ENCODE measurements at places on chromosomes 1 and 21. TPM values are rescaled to one million over a fixed set of nuclear protein-coding genes. Genes with fewer than 3 reads are reported as not detected.

- peak; percentile 43 for DNase-seq
Measured at GRCh38 chr1:160210561-160210960, 5.4 kb downstream of the PEA15 start.

The C8B gene
- not detected for total RNA-seq

The WDR64 gene
- total RNA-seq = not detected

The CFHR3 gene
- not detected for total RNA-seq

GRCh38 chr1:113211467-113211866 is 138.5 kb downstream of the LRIG2 start:
- DNase-seq = no peak

The FBLIM1 gene
- 100 TPM for total RNA-seq

The NEK7 gene
- total RNA-seq = 215 TPM

The PLEKHA6 gene
- total RNA-seq = 21.6 TPM

DNA sequence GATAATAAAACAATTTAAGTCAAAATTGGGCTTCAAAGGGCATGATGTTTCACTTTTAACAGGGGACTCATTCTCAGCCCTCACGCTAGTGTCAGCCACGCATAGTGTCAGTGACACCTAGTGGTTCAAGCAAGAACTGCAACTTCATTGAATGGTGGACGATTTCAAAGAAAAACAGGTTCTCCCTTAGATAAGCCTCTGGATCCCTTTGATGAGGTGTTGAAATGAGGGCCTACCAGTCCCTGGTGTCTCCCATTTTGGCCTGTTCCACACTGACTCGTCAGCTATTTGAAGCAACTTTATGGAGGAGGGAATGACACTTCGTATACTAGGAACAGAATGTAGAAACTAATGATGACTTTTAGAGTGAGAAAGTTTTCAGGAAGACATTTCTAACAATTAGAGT is 56.2 kb downstream of the FCRL5 start:
- no peak for DNase-seq

GRCh38 chr1:40782371-40782956 is 1.1 kb upstream of the KCNQ4 start:
- peak; percentile 47 for DNase-seq

- DNase-seq = no peak
Measured at GRCh38 chr1:156808186-156809030, 8.2 kb downstream of the SH2D2A start.

DNA sequence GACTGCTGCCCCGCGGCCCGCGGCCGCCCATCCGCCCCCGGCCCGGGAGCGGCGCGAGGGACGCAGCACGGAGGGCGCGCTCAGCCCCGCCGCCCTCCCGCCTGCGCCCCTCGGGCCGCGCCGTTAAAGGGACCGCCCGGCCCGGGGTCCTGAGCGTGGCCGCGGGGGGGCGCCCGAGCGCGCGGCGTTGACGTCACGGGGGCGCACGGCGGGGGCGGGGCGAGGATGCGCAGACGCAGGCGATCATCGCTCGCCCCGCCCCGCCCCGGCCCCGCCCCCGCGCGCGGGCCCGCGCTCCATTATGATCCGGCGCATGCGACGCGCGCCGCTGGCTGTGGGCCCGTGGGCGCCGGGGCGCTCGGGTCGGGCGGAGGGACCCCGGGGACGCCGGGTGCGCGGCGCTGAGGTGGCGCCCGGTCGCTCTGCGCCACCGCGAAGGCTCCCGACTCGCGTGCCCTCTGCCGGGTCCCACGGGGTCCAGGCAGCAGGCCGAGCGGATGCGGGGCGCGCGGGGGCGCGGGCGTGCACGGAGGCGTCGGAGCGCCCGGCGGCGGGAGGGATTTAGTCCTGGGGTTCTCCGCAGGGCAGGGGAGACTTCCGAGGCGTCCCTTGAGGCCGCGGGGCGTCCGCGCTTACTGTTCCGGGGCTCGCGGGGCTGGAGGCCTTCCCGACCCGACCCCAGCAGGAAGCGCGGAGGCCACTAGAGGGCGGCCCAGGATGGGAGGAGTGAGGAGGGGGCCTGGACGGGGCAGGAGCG is at the start of gene DVL1:
DVL1 (minus strand) TSS at position 163 of the 757 bp plus-strand sequence. CDS start 353 bp downstream, outside the sequence.
- peak; percentile 85 for DNase-seq

- DNase-seq = peak; percentile 78
Measured at GRCh38 chr1:111943846-111944749, 45.4 kb downstream of the KCND3 start.

DNA sequence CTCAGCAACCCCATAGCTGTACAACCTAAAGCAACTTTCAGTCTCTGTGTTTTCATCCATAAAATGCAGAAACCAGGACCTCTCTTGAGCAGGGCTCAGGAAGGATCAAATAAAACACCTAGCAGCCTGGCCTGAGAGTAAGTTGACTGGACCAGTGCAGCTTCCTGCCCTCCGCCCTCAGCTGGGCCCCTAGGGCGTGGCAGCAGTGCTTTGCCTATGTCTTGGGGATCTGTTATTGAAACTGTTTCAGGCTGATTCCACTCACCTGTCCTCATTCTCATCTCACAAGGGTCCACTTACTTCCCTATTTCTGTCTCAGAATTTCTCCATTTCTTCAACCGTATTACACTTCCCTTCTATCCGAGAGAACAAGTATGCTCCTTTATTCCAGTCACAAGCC is 17.3 kb downstream of the LRRC42 start:
- DNase-seq = no peak

DNA sequence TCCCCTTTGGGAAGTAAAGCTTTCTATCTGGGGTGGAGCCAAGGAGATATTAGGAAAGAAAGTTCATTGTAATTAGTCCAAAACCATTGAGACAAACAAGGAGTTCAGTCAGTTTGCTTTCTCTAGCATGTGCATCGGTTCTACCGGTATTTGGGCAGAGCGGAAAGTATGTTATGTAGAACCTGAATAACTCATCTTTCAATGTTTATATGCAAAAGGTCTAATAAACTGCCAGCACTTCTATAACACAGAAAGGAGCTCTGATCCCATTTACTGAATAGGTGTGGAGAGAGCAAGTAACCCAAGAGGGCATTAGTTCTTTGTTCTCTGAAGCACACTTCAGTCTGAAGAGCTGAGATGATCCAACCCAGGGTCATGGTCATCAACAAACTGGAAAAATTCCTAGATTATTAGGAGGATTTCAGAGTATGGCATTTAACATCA is 3.5 kb downstream of the TGFB2 start:
- DNase-seq = no peak
